NCI-H1694 treated with DMSO at 0.1 percent for 48 hours (cell line): ENCODE measurements at places on chromosomes 16 and 17.

- no peak for DNase-seq
Observed at GRCh38 chr16:21184834-21185233, 26.4 kb downstream of the LDAF1 start.

DNA sequence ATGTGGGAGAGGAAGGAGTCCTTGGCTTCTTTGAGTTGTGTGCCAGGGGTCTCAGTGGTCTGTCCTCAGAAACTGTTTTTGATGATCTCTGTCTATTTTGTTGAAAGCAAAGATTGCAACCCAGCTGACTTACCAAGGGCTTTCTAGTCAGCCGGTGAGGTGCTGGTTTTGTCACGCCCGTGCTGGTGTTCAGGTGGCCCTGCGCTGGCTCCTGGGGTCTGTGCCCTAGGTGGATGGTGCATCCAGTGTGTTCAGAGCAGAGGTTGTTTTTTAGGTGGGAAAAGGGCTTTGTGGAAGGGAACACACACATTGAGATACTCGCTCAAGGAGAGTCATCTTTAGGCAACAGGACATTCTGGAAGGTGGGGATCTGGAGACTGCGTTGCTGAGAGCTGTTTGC, 51.0 kb downstream of the BANP start:
- DNase-seq = no peak

DNA sequence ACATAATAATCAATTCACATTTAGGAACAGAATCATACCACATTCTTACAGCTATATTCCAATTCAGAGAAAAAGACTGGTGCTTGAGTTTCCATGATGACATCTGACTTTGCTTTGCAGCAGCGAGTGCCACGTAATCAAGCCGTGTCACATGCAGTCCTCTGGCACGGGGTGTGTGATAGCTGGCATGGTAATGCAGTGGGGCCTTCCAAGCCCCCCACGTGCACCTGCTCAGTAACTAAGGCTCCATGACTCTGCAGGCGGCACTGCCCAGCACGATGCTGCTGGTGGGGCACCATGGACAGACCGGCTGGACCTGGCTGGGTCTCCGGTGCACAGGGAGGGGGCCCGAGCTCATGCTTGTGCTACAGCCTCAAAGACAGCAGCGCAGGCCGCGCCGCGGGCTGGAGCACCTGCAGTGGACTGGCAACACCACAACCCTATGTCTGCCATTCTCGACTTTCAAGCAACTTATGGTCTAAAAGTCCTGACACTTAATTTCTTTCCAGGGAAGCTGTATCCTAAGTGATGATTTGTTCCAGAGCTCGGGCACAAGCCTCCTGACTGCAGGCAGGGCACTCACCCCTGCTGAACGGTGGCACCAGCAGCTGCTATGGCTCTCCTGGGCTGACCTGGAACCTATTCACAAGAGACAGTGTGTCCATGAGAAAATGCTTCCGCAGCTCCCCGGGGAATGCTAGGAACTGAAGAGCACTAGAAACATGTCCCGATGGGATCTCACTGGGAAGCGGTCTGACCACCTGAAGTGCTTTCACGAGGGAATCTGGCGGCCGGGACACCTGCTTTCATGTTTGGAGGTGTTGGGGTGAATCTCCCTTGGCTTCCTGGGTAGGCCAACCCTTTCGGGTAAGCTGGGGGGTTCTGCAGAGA, 99.5 kb upstream of the DNAH17 start:
- DNase-seq = no peak

GRCh38 chr16:49459953-49460735, 86.5 kb downstream of the C16orf78 start:
- no peak for DNase-seq

GRCh38 chr16:85398688-85399582, 214.2 kb upstream of the GSE1 start:
- DNase-seq = no peak

GRCh38 chr17:64455993-64456885, 7.3 kb downstream of the MILR1 start:
- DNase-seq = no peak

DNA sequence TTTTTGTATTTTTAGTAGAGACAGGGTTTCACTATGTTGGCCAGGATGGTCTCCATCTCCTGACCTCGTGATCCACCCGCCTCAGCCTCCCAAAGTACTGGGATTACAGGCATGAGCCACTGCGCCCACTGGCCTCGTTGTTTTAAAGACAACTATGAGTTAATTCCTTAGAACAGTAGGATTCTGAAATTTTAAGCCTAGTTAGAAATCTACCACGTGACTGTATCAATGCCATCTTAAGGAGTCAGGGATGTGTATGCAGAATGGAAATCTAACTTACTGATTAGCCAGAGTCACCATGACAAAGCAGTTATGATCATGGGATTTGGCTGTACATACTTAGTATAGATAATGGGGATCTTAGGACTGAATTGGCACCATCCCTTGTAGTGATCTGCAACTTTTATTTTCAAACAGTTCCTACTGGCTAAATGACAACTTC, 2.8 kb downstream of the CEP20 start:
- no peak for DNase-seq

DNA sequence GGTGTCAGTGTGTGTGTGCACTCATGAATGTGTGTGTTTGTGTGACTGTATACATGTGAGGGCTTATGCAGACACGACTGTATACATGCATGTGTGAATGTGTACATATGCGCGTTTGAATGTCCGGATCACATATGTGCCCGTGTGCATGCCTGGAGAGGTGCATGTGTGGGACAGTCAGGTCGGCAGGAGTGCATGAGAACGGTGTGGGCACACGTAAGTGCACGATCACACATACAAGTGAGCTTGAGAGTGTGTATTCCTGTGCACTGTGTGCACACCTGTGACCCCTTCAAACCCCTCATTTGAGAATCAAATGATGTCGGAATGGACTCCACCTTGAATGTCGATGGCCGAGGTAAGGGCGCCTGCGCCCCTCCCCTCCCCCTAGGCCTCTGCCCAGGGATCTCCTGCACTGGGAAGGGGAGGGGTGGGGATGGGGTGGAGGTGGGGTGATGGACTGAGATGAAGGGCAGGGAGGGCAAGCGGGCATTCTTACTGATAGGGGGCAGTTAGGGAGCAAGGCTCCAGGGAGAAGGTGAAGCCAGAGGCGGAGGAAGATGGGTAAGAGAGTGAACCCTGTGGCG, 601 bp upstream of the NGFR start:
- no peak for DNase-seq

DNA sequence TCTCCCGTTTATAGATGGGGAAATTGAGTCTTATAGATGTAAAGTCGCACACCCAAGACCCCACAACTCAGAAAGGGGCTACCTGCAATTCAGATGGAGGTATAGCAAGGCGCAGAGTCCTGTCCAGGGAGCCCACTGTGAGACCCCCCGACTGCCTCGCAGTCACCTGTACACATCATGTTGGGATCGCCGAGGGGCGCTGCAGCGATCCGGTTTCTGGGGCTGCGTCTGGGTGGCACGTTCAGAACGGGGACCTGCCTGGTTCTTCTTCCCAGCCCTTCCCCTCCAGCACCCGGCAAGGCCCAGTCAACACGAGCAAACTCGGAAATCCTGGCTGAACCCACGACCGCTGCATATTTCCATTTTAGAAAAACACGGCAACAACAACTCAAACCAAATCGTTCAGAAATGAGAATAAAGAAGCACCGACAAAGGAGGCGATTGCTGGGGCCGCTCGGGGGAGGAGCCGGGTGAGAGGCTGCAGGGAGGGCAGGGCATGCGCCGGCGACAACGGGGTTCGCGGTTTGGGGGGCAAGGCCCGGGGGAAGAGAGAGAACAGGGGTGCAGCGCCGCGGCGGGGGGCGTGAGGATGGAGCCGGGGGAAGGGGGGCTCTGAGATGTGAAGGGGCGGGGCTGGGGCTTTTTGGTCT, 643 bp downstream of the HSDL1 start:
- DNase-seq = no peak

GRCh38 chr17:37317867-37318266, 57.9 kb upstream of the C17orf78 start:
- DNase-seq = no peak

GRCh38 chr16:86955136-86955855, 361.9 kb downstream of the C16orf95 start:
- DNase-seq = no peak

DNA sequence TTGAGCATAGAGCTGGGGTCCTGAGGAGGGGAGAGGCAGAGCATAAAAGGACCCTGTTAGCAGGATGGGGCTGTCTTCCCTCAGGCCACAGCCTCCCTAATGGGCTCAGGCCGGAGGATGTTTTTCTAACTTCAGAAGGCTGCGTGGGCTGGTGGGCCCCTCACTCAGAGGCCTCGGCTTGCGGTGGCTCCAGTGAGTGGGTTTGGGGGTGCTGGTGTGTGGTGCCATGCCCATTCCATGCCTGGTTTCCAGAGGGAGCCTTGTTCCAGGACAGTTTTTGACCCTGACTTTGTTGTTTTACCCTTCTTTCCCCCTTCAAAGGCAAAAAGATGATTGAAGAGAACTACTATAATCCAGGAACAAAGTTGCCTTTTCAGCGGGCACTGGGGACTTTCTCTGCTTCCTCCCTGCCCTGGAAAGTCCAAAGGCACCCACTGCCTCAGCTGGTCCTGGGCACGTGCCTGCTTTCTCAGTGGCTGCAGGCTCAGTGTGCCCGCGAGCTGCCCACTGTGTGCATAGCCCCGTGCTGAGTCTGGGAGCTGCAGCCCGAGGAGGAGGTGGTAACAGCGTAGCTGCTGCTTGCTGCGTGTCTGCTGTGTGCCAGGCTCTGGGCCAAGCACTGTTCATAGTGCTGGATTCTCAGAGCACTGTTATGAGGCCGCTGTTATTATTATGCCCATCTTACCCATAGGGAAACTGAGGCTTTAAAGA, 11.8 kb downstream of the NKD1 start:
- no peak for DNase-seq

DNA sequence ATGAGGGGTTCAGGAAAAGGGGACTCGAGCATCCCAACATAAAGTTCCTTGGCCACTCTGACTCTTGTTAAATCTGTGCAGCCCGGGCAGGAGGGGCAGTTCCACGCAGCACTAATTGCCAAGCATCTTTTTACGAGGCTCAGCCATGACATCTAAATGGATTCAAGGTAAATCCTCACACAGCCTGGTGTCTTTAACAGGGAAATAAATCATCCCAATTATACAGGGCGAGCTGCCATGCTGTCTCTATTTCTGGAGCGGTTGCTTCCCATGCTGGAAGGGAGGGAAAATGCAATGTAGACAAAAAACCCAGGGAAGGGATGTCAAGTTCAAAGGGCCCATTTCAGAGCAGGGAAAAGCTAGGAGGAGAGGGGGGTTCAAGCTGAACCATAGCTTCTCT, 110.0 kb downstream of the GAS7 start:
- DNase-seq = no peak

DNA sequence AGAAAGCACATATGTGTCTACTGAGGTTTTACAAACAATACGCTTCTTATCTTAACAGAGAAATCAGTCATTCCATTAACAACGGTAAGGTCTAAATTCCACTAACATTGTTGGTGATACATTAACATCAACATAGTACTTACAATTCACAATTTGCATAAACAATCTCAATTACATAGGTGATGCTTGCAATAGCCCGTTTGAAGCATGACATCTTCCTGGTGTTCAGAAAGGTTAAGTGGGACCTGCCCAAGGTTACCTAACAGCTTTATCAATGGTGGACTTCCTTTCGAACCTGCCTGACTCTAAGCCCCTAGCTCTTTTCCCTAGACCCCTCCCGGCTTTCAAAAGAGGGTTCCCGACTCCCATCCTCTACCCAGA, 699 bp downstream of the FAM222B start:
- DNase-seq = no peak

- no peak for DNase-seq
Observed at GRCh38 chr16:89678258-89678657, 8.2 kb upstream of the CDK10 start.

GRCh38 chr17:79052131-79052530, 22.5 kb upstream of the ENGASE start:
- no peak for DNase-seq

GRCh38 chr16:85331688-85332087, 219.4 kb upstream of the CIBAR2 start:
- DNase-seq = no peak

- DNase-seq = no peak
Observed at GRCh38 chr17:19546289-19547065, 12.8 kb downstream of the SLC47A1 start.

DNA sequence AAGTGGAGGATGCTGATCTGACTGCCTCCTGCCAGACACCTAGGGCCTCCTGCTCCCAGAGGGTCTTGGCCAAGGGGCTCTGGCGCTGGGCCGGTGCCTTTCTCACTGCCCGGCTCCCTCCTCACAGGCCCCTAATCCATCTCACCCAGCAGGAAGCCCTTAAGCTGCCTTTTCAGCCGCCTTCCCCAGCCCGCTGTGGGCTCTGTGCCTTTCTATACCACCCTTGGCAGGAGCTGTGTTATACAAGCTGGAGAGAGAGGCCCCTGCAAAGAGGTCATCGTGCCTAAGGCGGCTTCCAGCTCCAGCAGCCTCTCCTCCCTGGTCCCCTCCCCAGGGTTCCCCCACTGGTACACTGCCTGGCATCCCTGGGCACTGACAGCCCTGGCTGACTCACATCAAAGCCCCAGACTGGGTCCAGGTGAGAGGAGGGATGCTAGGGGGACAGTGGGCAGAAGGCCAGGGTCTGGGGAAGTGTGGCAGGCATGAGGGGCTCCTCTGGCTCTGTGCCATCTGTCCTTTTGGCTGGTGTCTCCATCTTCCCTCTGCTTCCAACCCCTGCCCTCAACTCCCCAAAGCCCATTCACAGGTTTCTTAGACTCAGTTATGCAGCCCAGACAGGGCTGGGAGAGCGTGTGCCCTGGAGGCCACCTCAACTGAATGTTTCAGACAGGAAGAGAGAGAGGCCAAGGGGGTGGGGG, 15.3 kb upstream of the FZD2 start:
- DNase-seq = no peak

DNA sequence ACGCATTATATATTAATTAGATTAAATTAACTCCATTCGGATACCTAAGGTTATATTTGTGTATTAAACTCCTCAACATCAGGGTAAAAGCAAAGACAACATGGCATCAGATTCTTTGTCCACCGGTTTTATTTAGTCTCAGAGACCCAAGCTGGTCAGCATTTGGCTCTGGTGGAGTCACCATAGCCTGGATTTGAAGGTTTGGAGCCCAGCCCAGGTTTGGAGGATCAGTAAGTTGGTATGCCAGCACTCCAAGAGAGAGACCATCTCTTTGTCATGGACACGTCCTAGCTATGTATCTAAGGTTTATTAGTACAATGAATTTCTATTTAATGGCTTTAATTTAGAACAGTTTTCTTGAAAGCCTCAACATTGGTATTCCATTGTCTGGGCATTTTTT, 328.4 kb upstream of the RBFOX1 start:
- no peak for DNase-seq

DNA sequence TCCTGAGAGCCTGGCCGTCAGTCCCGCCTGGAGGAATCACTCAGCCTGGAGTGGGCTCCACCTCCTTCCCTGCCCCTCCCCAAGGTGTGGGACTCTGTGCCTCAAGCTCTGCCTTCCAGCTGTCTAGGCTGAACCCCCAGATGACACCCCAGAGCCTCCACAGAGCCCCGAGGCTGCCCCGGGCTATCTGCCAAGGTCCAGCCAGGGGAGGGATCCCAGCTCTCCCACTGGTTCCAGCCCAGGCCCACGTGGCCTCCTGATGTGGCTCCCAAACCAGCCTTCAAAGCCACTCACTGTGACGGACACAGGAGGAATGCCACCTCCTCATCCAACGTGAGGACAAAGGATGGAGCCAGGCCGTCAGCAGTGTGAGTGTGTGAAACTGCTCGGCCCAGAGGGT, 45.6 kb upstream of the ENPP7 start:
- DNase-seq = no peak
